CD4-positive, alpha-beta T cell treated with Interleukin-6 for 4 hours (primary cell): ENCODE measurements at places on chromosomes 1 and 21.

- DNase-seq, result no peak
Measured at GRCh38 chr1:43337588-43337987, at the start of gene MPL. Gene MPL, plus strand, starts transcription at chr1:43337818. Its CDS starts 31 bp downstream, at chr1:43337849.

- no peak for DNase-seq
Measured at GRCh38 chr1:184388319-184388889, 1.6 kb downstream of the C1orf21 start.

GRCh38 chr1:80657707-80658106, 1143.0 kb upstream of the ADGRL2 start:
- no peak for DNase-seq

GRCh38 chr1:153842006-153842471, 66.8 kb downstream of the SLC27A3 start:
- DNase-seq, result no peak

- DNase-seq, result peak; percentile 78
Measured at GRCh38 chr1:26035959-26036755, 9.8 kb downstream of the SLC30A2 start.
